ENCODE measurements at places on chromosomes 3 and 15.
A peak's percentile ranks its signal among the peaks of the same experiment; 100 is the strongest.

- DNase-seq: no peak
Measured at GRCh38 chr3:30299674-30300385, 306.6 kb upstream of the TGFBR2 start.

DNA sequence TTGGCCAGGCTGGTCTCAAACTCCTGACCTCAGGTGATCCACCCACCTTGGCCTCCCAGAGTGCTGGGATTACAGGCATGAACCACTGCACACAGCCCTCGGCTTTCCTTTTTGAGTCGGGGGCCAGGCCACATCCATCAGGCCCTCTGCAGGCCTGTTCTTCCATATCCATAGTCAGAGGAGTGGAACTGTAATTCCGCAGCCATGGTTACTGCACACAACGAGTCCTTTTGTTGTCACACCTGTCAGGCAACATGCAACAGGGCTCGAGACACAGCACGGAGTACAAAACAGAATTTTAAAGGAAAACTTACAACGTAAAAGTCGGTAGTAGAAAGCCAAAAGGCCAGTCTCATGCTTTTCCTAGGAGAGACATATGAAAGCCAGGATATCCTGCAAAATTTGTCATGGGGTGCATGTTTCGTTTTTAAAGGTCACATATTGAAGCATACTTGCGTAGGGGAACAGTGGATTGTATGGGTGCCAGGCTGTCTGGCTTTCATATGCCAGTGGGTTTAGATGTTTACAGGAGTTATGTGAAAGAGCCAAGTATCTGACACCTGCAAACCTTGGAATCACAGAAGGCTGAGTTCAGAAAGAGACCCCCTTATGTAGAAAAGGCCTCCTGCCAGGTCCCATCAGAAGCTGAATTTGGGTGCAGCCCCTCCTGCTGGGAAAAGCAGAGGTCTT, 63.2 kb upstream of the LPP start:
- DNase-seq: no peak

- DNase-seq: peak; percentile 25
Measured at GRCh38 chr15:76163457-76164295, 103.9 kb downstream of the TMEM266 start.

- DNase-seq: no peak
Measured at GRCh38 chr3:106071306-106071705, 202.5 kb upstream of the CBLB start.

DNA sequence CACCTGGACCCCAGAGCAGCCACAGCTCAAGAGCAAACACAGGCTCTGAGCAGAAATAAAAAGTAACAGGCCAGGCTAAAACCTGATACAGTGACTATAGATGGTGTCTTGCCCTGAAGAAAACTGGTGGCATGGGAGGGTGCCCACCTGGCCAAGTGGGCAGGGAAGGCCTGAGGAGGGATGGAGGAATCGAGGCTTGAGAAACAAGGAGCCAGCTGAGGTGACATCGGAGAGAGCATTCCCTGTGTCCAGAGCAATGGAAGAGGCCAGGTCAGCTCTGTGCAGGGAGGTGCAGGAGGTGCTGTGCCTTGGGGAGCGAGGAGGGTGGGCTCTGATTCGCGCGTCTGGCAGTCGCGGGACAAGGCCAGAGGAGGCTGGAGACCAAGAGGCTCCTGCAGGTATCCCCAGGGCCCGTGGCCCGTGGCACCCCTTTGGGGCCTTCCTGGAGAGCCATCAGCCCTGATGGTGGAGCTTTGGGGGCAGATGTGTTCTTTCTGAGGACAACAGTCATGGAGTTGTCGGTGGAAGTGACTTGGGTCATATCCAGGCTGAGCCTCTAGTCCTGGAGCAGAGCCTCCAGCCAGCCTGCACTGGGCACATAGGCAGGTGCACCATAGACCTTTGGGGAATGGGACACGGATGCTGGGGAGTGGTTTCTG, 56.1 kb downstream of the PLXNA1 start:
- no peak for DNase-seq

DNA sequence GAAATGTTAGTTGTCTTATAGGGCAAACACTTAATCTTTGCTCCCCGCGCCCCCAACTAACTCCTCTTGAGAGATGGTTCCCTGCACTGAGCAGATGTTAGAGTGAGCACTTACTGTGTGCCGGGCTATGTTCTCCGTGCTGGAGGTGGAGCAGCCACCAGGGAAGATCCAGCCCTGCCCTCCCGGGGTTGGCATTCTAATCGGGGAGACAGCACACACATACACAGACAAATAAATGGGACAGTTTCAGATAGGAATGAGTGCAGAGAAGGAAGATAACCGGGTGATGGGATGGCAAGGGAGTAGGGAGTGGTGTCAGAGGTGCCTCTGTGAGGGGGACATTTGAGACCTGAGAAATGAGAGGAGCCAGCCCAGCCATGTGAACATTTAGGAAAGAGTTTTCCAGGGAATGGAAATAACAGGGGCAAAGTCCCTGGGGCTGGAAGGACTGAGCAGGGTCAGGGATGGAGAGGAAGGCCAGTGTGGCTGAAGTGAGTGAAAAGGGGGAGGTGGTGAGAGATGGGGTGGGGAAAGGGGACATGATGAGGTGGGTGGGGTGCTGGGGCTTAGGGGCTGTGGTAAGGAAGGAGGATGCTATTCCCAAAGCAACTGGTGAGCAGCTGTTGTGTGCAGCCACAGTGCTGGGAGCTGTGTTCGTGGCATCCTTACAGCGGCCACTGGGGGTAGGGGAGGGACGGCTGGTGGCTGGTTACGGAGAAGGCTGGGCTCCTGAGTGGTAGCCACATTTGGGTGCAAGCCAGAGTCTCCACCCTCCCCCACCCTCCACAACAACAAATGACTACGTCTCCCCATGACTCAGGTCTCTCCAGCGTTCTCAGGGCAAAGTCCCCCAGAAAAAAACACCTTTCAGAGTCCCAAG, 15.4 kb upstream of the FGD5 start:
- DNase-seq: no peak

- DNase-seq: no peak
Measured at GRCh38 chr3:125261031-125261430, 48.5 kb upstream of the SLC12A8 start.

DNA sequence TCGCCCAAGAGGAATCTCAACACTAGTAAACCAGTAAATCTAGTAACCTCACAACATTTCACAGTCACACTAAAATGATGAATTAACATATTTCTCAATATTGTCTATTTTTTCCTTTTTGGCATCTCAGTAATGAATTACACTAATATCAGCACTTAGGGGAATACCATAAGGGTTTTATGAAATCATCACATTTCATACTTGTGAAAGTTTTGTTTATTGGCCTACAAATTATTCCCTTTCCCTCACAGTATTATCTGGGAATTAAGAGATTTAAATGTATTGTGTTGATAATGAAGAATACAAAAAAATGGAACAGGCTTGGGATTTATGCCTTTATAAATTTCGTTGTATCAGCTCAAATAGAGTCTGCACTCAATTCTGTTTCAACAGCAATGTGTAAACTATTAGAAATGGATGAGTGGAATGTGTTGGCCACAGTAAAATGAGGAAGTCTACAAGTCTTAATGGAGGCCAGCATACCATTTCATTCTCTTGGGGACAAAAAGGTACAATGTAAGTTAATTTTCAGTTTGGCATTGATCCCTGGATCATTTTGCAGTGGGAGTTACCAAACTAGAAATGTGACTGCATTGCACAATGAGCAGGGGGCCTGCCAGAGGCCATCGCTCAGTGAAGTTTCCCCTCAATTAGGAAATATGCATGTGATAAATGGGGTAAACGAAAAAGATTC, 195.4 kb downstream of the FMN1 start:
- DNase-seq: no peak

- DNase-seq: no peak
Measured at GRCh38 chr3:34568766-34569165, 770.3 kb downstream of the PDCD6IP start.

DNA sequence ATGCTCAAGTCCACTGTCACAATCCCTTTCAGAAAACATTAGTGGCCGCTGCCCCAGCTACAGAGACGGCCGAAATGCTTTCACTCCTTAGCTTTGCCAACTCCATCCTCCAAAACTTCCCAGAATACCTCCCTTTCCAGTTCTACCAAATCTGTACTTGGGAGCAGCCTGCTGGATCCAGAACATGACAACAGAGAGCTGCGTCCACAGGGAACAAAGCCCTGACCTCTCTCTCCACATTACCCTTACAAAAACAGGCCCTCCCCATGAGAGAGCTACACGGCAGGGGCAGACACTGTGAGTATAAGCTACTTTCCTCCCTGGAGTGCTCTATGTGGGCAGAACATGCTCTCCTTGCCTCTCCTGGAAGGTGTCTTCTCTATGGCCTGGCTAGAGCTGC, 6.3 kb downstream of the RBM15B start:
- DNase-seq: no peak

- DNase-seq: no peak
Measured at GRCh38 chr3:73352841-73353645, 271.7 kb downstream of the PDZRN3 start.

- DNase-seq: no peak
Measured at GRCh38 chr3:71689291-71689690, 35.9 kb downstream of the EIF4E3 start.

GRCh38 chr3:105907777-105908176, 39.0 kb upstream of the CBLB start:
- DNase-seq: no peak
